ENCODE measurements at places on chromosomes 4 and X.

- peak; percentile 30 for DNase-seq
Measured at GRCh38 chrX:53312946-53313727, 31.8 kb upstream of the IQSEC2 start.

DNA sequence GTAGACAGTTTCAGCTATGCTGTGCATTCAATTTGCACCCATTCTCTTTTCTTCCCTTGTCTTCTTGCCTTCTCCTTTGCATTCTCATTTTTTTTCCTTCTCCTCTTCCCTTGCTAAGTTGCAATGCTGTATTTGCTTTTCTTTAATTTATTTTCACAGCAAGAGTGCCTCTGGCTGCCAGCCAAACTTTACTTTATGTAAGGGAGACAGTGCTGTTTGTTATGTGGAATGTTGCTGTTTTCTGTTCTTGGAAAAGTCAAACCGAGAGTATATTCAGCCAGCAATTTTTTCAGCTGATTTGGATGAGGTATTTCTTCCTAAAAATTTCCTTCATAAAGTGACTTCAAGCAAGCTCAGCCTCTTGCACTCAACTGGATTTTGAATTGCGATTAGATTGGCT lies 1293.4 kb downstream of the ARAP2 start:
- DNase-seq = no peak

DNA sequence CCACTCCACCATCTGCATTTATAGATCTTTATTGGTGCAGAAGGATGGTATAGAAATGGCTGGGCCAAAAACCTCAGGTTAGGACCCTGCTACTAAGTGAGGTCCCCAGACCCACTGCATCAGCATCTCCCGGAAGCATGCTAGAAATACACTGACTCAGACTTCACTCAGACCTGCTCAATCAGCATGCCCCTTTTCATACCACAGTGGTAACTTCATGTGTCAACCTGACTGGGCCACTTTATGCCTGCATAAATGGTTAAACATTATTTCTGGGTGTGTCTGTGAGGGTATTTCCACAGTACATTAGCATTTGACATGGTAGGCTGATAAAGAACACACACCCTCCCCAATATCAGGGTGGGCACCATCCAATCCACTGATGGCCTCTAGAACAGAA lies 118.6 kb upstream of the VCX3B start:
- DNase-seq = no peak

GRCh38 chrX:99933865-99934264 lies 476.2 kb downstream of the PCDH19 start:
- no peak for DNase-seq

DNA sequence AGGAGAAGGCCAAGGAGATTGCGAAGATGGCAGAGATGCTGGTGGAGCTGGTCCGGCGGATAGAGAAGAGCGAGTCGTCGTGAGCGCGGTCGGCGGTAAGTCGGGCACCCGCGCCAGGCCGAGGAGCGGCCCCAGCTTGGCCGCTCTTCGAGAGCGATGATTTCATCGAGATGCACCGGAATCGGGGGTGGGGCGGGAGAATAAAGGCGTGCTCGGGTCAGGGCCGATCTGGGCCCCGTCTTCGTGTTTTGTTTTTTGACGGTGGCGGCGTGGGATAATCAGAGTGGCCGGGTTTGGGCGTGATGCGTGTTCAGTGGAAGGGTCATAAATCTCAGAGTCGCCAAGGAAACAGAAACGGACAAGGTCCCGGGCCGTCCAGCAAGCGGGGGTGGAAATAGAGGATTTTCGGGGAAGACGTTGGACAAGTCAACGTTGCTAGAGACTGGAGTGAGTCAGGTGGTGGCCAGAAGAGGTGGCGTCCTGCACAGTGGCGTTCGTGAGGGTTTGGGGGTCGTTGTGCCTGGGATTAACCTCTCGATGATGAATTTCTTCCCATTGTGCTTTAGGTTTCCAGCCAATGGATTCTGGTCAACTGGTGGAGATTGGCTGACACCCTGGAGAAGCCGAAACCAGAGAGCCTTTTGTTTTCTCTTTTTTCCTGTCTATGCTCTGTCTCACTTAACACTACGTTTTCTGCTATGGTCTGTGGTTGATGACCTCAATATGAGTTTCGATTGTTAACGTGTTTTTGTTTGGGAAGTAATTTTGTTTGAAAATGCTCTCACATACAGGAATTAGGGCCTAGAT lies 882 bp downstream of the MRFAP1 start:
- DNase-seq = peak; percentile 44

DNA sequence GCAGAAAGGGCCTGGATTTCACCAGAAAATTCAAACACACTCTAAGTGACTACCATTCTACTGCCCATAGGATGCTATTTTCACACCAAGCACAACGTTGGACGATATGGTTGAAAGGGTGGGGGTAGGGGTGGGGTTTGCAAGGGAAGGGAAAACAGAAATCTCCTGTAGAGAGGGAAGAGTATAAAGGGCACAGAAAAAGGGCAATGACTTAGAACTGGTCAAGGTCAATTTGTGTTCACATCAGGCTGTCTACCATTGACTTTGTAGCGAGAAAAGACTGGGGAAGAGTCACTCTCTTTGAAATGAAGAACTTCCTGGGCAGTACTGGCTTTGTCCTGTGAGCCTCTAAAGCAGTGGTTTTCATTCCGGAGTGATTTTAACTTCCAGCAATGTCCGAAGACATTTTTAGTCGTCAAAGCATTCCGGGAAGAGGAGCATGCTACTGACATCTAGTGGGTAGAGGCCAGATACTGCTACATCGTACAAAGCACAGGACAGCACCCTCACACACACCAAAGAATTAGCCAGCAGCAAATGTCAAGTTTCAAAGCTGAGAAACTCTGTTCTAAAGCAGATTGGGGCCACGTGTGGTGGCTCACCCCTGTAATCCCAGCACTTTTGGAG lies 48.4 kb upstream of the SLC7A3 start:
- DNase-seq = no peak

DNA sequence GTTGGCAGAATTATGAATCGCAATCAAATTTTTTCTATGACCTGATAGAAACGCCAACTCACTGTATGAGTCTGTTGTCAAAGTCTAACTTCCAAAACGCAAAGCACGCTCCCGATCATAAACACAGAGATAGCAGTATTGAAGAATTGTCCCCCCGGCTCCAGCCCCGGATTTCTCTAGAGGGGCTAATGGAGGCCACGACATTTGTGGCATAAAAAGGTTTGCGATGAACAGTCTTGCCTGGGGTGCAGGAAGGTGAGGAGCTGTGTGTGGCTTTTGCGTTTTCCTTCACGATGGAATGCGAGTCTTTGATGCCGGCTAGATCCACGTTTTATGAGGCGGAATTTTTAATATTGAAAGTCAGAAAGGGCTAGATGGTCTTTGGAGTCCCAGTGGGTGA lies 183.0 kb downstream of the CRLF2 start:
- no peak for DNase-seq

GRCh38 chr4:85603437-85604336 lies 128.7 kb downstream of the ARHGAP24 start:
- no peak for DNase-seq

- peak; percentile 50 for DNase-seq
Measured at GRCh38 chrX:119502727-119503483, 34.7 kb downstream of the SLC25A5 start.

DNA sequence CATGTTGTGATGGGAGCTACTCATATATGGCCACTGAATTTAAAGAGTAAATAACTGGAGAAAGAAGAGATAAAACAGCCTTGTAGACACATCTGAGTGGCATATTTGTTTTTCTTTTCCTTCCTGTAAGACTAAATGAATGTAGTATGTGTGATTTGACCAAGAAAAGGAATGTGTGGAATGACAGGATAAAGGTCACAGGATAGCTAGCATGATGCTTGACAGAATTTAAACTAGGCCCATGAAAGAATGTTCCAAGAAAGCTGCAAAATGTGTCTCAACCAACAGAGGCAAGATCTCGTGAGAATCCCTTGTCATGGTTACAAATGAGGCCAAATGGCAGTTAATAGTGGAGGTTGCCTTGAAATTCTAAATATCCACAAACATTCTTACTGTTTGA lies 137.0 kb downstream of the KCNIP4 start:
- no peak for DNase-seq

DNA sequence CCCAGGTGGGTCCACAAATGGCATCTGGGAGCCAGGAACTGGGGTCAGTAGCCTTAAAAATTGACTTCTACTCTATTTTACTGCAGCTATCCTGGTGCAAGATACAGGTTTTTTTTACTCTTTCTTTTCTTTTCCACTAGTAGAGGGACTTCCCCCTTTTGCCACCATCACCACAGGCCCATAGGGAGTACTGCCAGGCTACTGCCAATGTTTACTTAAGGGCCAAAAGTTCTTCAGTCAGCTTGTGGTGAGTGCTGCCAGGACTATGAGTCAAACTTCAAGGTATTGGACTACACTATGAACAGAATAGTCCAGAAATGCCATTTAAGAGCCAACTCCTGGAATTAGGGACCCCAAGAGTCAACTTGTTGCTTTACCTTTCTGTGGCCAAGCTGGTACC lies 94.7 kb downstream of the EDA2R start:
- DNase-seq = no peak

DNA sequence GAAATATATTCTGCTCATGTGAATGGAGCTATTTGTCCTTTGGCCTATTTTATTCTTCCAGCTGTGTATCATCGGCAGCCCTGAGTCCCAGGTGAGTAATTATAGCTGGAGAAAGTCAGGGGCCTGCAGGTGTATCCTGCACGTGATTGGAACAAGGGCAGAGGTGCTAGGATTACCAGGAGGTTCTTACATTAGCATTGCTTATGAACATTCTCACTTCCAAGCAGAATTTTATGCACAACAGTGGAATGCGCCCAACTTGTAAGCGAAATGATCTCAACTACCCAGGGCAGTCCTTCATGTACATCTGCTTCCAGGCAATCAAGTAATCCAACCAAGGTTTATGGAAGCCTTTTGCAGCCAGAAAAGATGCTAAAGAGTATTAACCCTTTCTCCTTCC lies 68.9 kb upstream of the NRK start:
- no peak for DNase-seq

- DNase-seq = no peak
Measured at GRCh38 chrX:27598312-27598711, 8.2 kb downstream of the DCAF8L2 start.

- DNase-seq = peak; percentile 20
Measured at GRCh38 chr4:185513489-185514181, 21.7 kb downstream of the PDLIM3 start.

DNA sequence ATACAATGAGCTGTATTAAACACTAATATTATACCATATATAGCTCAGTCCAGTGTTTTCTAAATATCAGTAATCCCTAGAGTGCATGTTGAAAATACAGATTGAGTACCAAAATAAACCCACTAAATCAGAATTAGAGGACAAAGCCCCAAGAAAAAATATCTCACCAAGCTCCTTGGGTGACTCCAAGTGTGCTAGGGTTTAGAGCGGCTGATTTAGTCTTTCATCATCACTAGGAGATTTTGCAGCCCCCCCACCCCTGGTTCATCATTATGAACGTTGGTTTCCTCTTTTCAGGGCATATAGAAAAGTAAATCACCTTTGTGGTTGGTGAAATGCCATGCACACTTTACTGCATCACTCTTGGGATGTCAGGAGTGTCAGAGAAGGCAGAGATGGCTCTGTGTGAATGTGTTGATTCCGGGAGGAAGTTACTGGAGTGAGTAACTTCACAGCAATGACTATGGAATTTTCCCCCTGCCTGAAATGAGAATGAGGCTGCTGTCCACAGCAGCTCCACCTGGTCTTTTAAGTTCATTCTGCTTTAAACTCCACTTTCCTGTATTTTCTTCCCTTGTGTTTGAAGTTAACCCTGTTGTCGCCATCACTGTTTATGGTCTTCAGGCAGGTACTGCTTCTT lies 25.2 kb upstream of the ANAPC4 start:
- no peak for DNase-seq

DNA sequence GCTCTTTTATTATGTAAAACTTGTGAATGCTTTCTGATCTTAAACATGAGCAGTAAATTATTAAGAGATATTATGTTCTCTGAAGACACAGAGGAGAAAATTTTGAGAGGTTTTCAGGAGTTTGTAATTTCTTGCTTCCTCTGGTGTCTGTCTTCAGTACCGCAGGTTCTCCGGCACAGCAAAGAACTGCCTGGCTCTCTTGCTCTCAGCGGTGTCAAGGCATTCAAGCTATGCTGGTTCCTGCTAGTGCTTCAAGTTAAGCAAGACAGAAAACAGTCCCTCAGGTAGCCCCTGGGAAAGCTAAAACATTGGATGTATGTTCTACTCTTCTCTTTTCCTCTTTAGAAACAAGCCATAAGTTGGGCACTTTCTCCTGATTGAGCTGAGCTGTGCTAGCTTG lies 120.2 kb upstream of the CENPE start:
- DNase-seq = no peak

- DNase-seq = no peak
Measured at GRCh38 chr4:25767877-25768725, 94.7 kb downstream of the SEL1L3 start.

DNA sequence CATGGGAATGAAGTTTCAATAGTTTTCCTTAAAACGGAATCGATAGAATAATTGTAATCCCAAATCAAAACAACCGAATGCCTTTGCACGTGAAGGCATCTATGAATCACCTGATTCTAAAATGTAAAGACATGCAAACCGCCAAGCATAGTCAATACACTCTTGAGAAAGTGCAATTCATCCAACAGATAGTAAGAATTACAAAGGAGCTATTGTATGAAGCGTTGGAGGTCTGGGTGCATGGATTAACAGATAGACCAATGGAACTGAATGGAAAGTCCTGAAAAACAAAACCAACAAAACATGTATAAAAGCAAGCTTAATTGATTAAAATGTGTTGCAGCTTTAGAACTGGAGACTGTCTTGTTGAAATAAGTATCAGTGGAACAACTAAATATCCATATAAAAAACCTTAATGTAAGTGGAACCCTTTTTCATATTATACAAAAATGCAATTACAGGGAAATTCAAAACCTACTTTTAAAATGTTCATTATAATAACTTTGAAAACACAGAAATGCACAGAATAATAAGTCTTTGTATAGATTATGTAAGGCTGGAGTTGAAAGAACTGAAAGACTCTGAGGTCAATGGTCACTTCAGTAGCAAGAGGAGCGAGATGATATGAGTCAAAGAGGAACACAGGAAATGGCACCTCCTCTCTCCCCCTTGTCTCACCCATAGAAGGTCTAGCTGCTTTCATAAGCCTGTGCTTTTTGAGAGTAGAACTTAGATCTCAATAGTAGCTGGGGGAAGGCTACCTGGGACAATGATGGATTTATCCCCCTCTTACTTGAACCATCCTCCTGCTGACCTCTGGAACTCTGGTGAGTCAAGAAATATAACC lies 20.1 kb downstream of the MAGEC2 start:
- no peak for DNase-seq

- no peak for DNase-seq
Measured at GRCh38 chr4:76426272-76426671, 5.3 kb upstream of the CCDC158 start.

DNA sequence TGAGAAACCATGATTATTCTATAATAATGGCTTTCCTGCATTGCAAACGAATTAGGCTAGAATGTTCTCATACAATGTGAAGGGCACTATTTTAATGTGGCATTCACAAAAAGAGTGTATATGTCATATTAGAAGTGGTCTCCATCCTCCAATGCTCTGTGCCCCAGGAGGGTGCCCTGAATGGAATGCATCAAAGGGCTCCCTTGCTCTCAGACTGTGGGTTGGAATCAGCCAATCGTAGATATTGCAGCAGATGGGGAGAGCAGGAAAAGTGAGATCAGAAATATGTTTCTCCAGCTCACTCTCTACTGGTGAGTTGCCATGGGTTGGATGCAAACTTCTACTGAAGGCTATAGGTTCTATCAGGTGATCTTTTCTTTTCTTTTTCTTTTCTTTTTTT lies 11.9 kb upstream of the NSUN7 start:
- DNase-seq = no peak

- DNase-seq = no peak
Measured at GRCh38 chrX:131066237-131066636, 8.1 kb downstream of the ARHGAP36 start.

All from naive thymus-derived CD8-positive, alpha-beta T cell (primary cell).